ENCODE measurements at places on chromosomes 2 and 18.

GRCh38 chr2:25700221-25700660, 26.9 kb upstream of the DTNB start:
- no peak for DNase-seq

- DNase-seq, result no peak
Observed at GRCh38 chr18:62332431-62332830, 7.3 kb downstream of the TNFRSF11A start.

GRCh38 chr2:172617115-172617514, 61.2 kb downstream of the PDK1 start:
- DNase-seq, result no peak

DNA sequence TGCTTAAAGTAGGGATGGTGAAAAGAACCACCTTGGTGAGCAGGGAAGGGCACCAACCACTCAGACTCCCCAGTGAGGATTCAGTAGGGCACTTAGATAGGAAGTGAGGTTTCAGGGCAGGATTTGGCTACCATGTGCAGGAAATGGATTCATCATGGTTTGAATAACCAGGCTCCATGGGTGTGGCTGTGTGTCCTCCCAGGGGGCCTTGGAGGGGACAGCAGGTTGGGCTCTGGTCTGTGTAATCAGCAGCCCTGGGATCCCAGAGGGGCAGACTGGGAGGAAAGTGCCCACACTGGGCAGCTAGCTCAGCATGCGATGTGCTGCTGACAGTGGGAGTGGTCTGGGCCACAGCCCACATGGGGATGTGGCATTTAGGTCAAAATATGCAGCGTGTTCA, 224.6 kb downstream of the CELF4 start:
- no peak for DNase-seq

DNA sequence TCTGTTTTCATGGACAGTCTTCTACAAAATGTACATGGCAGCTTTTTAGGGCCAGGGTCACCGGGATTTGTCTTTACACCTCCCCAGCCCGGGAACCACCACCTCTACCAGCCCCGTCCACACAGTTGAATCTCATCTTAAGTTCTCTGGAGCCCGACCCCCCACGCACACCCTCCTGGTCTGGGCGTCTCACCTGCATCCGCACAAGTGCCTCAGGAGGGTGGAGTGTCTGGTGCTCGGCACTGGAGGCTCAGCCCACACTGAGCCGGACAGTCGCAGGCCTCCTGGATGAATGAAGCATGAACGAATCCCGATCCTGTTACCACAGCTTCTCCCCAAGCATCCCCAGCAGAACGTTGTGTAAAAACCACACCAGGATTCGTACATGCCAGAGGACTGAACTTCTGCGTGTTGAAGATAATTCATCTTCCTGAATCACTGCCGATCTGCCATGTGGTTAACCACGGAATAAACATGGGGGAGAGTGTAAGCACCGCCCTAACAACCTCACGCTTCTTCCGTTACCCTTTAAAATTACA, 162.0 kb downstream of the RTP5 start:
- no peak for DNase-seq

DNA sequence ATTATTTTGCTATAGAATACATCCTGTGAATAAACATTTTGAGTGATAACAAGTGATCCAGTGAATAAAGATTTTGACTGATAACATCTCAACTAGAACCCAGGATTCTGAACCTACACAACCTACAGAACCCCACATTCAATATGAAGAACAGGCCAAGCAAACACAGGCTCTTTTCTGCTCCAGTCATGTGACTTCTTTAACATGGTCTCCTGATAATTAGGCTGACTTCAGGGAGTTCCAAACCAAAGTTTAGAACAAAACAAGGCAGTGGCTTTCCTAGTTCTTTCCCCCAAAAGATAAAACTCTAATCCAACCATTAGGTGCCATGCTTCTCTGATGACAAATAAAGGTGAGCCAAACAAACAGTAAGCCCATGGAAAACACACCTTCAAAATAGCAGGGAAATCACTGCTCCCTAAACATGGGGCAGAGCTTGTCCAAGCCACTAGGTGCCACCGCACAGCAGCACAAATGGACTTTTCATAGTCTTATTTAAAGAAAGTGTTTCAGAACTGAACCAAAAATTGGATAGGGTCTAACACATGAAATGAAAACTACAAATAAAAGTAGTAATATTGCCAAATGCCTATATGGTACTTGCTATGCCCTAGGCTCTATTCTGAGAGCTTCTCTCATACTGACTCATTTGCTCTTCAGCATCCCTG, 95.3 kb downstream of the EVA1A start:
- DNase-seq, result no peak

DNA sequence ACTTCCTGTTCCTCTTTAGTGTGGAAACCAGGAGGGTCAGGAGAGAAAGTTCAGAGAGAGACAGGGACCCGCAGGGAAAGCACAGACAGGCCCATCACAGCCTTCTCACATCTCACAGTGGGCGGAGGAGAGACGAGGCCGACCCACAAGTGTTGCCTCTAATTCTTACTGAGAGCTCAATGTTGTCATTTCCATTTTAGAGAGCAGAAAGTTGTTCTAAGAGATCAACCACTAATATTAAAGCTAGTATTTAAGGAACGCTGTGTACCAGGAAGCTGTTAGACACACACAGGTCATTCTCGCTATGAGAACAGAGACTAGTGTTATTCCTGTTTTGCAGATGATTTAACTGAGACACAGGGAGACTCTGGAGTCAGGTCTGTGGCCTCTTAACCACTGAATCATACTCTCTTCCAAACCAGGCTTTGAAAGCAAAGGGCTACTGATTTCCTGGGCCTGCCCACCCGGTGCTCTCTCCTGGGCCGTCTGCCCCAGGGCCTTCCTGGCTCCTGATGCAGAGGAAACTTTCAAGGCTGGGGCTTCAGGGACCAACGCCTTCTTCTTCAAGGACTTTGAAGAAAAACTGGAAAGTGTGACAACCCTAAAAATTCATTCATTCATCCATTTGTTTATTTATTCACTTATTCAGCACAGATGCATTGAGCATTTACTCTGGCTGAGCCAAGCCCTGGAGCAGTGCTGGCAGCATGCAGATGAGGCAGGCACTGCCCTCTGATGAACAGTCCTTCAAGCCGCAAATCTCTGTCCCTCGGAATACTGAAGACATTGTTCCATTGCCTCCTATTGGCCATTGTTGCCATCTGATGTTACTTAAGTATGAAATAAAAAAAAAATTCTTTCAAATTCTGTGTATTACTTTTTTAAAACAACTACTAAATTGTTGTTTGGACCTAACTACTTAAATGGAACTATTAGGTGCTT, 37.2 kb upstream of the BIN1 start:
- no peak for DNase-seq

DNA sequence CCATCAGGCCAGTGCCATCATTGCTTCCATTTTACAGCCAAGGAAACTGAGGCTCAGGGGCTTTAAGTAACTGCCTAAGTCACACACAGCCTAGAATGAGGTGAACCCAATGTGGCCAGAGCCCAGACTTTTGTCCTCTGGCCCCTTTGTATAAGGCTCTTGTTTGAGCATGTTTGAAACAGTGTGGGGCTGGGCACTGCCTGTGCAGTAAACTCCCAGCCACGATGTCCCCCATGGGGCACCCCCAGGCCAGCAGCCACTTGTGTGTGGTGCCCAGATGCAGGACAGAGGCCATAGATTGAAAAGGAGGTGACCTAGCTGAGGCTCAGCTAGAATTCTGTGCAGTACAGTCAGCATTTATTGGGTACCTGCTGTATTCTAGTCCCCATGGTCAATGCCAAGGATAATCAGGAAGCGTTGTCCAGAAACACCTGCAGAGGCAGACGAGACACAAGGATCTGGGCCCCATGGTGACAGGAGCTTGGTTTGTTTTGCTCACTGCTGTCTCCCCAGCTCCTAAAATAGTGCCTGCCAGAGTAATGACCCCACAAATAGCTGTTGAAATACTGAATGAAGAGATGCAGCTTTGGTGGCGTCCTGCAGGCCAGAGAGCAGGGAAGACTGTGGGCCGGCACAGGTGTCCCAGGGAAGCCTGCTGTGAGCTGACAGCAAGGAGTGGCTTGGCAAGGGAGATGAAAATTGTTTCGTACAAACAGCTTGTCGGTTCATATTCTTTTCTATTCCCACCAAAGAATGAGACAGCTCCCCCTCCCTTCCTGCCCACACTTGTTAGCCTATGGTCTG, 160.7 kb downstream of the LDLRAD4 start:
- no peak for DNase-seq

DNA sequence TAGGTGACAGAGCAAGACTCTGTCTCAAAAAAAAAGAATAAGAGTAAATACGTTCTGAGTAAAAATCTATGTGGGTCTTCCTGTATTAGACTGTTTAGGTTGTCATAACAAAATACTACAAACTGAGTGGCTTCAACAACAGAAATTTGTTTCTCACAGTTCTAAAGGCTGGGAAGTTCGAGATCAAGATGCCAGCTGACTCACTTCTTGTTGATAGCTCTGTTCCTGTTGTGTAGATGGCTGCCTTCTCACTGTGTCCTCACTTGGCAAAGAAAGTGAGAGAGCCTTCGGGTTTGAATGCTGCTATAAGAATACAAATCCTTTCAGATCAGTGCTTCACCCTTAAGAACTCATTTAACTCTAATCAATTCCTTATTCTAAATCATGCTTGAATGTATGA, 430.0 kb upstream of the VWC2L start:
- no peak for DNase-seq

DNA sequence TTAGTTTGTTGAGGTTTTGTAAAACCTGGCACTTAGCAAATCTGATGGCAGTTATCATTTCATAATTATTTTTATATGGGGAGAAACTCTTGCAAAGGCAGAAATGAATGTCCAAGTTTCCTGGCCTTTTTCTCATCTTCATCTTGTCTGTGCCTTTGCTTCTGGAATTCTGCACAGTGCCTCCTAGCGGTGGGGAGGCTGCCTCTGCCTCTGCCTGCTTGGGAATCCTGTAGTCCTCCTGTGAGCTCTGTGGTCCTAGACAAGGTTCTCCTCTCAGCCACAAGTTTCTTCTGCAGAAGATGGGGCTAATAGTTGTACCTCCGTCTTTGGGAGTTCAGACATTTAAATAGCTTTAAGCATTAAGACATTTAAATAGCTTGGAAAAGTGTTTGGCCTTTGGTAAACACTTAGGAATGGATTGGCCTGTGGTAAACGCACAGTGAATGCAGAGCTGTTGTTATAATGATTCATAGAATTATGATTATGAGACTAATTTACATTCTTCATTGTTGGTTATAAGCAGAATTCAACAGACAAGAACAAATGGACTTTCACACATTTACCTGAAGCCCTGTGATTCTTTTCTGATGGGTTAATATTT, 101.2 kb downstream of the ZNF236 start:
- no peak for DNase-seq

- DNase-seq, result no peak
Observed at GRCh38 chr2:151568501-151568900, 158.8 kb downstream of the RIF1 start.

DNA sequence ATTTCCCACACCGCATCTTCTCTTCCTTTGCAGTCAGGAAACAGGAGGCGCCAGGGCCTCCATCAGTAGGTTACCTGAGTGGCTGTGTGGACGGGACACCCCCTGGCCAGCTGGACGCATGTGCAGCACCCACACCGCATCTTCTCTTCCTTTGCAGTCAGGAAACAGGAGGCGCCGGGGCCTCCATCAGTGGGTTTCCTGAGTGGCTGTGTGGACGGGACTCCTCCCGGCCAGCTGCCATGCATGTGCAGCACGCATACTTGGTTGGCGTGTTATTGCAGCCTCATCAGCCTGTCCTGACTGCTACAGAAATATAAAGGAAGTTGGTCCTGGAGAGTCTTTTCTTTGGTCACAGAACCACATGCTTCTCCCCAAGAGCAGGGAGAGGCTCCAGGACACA, 74.6 kb downstream of the DCDC2C start:
- no peak for DNase-seq

- no peak for DNase-seq
Observed at GRCh38 chr18:73962256-73962655, 185.4 kb downstream of the FBXO15 start.

DNA sequence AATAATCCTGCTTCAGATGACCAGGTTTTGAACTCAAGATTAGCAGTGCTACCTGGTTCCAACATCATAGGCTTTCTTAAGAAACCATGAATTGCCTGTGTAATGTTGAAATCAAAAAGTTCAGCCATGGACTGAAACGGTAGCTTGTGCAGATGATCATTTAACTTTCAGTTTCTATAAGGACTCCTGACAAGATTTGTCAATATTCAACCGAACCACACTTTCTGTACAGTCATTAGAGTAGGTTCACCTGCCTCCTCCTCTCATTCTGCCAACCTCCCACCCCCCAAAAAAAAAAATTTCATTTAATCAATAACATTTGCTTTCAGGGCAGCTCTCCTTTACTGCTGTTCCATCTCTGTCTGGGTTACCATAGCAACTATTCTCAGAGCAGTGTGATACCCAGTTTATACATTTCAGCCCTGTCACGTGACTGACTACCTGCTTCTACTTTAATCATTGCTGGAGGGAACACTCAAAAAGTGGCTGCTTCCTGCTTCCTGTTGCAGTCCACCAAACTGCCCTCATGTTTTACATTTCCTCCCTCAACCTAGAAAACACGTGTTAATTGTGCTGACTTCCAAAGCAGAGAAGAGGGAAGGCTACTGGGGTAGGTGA, 275.5 kb downstream of the SS18 start:
- no peak for DNase-seq

DNA sequence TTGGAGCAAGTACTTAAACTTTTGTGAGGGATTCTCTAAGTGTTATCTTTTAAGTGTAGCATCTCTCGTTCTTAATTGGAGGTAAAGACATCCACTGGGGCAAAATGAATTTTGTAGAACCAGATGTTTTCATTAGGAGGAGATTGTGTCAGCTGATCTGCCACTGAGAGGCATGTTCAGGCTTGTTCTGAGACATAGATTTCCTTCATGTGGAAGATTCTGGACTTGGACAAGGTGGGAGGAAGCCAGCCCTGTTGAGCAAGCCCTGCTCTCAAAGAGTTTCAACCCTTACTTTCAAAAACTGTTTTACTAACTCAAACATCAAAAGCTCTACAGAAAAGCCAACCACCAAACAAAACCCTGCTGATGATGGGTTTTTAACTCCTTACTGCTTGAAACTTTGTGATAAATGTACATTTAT, 6.5 kb downstream of the MAP4K4 start:
- DNase-seq, result no peak
